ENCODE measurements at places on chromosomes 3 and 15.

DNA sequence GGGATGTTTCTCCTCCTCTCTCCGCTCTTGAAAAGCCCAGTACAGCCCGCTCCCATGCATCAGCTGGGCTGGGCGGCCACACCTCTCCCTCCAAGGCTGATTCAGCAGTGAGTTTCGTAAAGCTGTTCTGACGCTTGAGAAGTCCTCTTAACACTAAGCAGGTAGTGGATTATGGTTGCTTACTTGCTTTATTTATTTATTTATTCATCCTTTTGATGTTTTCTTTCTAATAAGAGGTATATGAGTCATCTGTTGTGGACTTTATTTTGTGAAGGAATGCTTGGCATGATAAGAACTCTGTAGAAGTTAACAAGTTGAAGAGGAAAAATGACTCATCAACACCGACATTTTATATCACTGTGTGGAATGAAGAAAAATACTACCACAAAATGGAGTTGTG lies 285.0 kb downstream of the SQOR start:
- no peak for DNase-seq

GRCh38 chr15:85646538-85647091 lies 148.1 kb downstream of the KLHL25 start:
- DNase-seq: peak; percentile 66

DNA sequence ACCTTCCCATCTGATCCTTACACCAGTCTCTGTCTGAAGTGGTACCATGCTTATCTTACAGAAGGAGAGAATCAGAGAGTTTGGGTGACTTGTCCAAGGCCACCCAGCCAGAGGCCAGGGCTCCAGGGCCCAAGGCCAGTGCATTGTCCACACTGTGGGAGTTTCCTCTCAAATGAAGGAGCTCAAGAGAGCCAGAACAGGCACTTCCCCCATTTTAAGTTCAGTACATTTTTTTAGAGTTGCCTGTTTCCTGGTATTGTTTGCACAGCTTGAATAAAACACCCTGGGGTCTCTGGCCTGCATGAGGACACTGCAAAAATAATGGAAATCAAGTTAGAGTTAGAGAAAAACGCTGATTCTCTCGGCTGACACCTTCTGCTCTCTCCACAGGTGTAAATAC lies 284.0 kb downstream of the SQOR start:
- no peak for DNase-seq

GRCh38 chr3:187016639-187017345 lies 86.5 kb downstream of the ST6GAL1 start:
- no peak for DNase-seq

GRCh38 chr3:187110156-187110555 lies 29.1 kb downstream of the RPL39L start:
- DNase-seq: no peak
